ENCODE measurements at places on chromosomes 4 and X. TPM values are rescaled to one million over a fixed set of nuclear protein-coding genes. Genes with fewer than 3 reads are reported as not detected.

- H3K4me1 ChIP-seq, result peaks cover 32% of the 10 kb centered on the region
- no peaks in the 10 kb centered on the region for H3K36me3 ChIP-seq
- peak overlapping the region; percentile 51 for H3K4me3 ChIP-seq
- peak overlapping the region; percentile 45 for H3K27ac ChIP-seq
These were observed 61.4 kb upstream of the TRIM2 start for GRCh38 chr4:153142700-153143438.

DNA sequence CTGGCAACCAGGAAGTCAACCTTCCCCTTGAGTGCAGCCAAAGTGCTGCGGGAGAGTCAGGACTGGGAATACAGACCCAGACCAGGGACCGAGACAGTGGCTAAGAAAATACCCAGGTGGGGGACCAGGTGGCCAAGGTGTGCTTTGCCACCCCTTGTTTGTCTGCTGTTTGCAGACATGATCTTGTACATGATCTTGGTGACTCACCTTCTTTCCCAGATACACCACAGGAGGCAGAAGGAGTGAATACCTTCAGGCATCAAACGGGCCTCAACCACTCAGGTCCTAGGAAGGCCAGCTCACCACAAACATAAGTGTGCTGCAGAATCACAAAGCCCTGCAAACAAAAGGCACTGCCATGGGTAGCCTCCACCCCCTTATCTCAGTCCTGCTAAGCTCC is 62.0 kb downstream of the CNGA2 start:
- DNase-seq, result no peak
- H3K4me1 ChIP-seq, result peaks cover 5% of the 10 kb centered on the region
- H3K27ac ChIP-seq, result no peak overlapping the region
- no peaks in the 10 kb centered on the region for H3K36me3 ChIP-seq
- H3K4me3 ChIP-seq, result no peak overlapping the region
- H3K27me3 ChIP-seq, result no peaks in the 10 kb centered on the region

DNA sequence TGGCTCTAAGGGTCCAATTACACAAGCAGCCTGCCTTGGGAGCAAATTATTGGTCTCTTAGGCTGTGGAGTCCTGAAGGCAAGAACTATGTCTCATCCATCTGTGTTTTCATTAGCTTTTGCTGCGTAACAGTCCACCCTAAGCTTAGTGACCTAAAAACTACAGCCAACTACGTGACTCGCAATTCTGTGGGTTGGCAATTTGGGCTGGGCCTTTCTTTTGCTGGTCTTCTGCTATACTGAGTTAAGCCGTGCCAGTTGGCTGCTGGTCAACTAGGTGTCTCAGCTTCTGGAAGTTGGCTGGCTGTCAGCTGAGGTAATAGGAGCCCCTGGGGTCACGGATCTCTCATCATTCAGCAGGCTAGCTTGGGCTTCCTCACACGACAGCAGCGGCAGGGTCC is 205.6 kb upstream of the S100G start:
- no peaks in the 10 kb centered on the region for H3K36me3 ChIP-seq
- H3K4me3 ChIP-seq, result no peak overlapping the region
- H3K27ac ChIP-seq, result no peak overlapping the region
- H3K27me3 ChIP-seq, result no peaks in the 10 kb centered on the region

DNA sequence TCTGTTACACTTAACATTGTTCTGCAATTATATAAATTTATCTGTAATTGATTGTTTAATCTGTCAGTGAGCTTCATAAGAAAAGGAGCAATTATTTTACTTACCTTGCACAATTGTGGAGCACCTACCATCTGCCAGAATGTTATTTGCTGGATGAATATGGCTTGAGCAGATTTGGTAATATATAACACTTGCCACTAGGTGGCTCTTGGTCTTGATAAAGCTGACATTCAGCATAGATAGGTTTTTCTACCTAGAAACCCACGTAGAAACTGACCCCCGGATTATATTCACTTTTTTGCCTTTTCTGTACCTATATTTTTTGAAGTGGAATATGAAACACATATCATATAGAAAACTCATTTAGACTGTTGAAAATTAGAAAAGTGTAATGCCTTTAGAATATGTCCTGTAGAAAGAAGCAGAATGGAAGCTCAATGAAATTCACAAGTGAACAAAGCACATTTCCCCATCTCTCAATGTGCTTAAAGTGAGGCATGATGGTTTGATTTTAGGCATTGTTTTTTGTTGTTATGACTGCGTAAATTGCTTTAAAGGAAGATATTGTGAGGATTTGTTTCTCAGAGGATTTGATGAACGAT is 9.5 kb downstream of the RBPJ start:
- H3K27ac ChIP-seq, result no peak overlapping the region
- no peaks in the 10 kb centered on the region for H3K27me3 ChIP-seq
- H3K4me1 ChIP-seq, result peaks cover 44% of the 10 kb centered on the region
- DNase-seq, result peak; percentile 76
- H3K36me3 ChIP-seq, result no peaks in the 10 kb centered on the region

GRCh38 chr4:186557061-186557460 is 1.7 kb upstream of the MTNR1A start:
- H3K27me3 ChIP-seq, result peaks cover 50% of the 10 kb centered on the region
- DNase-seq, result peak; percentile 6
- peaks cover 9% of the 10 kb centered on the region for H3K4me1 ChIP-seq
- no peak overlapping the region for H3K4me3 ChIP-seq
- no peak overlapping the region for H3K27ac ChIP-seq

DNA sequence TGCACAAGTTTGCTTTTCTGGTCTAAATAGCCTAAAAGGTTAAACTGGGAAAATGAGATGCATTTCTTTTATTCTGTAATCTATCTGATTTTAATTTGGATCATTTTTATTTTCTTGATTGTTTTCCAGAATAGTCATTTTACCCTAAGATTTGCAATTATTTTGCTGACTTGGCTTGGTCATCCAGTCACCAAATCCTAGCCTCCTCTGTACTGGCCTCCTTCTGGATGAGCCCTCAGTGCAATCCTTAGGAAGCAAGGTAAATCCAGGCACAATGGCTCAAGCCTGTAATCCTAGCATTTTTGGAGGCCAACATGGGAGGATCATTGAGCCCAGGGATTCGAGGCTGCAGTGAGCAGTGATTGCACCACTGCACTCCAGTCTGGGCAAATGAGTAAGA is 9.2 kb downstream of the EREG start:
- H3K4me3 ChIP-seq, result no peak overlapping the region
- no peak for DNase-seq
- no peaks in the 10 kb centered on the region for H3K27me3 ChIP-seq
- H3K4me1 ChIP-seq, result peaks cover 30% of the 10 kb centered on the region
- H3K27ac ChIP-seq, result peak overlapping the region; percentile 83

GRCh38 chr4:10115797-10116568 is 616 bp downstream of the WDR1 start:
- peak overlapping the region; percentile 79 for H3K4me3 ChIP-seq
- peak overlapping the region; percentile 69 for H3K27ac ChIP-seq
- H3K27me3 ChIP-seq, result no peaks in the 10 kb centered on the region
- peaks cover 37% of the 10 kb centered on the region for H3K36me3 ChIP-seq
- peaks cover 43% of the 10 kb centered on the region for H3K4me1 ChIP-seq

GRCh38 chr4:19285146-19285545 is 966.6 kb upstream of the SLIT2 start:
- no peak for DNase-seq
- H3K36me3 ChIP-seq, result no peaks in the 10 kb centered on the region

DNA sequence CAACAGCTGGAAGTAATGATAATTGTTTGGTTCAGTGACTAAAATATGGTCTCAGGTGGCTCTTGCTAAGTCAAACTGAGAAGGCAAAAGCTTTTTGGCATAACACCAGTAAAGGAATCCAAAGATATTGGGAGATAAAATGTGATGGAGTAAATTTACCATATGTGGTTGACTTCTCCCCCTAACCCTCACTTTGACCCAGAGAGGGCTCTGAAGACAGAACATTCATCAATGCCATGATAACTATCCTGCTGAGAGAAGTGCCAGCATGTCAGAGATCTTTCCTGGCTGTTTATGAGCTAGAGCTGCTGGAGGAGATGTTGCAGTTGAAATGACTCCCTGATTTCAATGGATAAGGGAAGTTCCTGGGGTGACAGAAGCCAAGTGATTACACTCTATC is 213.4 kb downstream of the SPCS3 start:
- H3K27ac ChIP-seq, result no peak overlapping the region
- H3K4me1 ChIP-seq, result peaks cover 18% of the 10 kb centered on the region
- H3K4me3 ChIP-seq, result no peak overlapping the region
- no peaks in the 10 kb centered on the region for H3K36me3 ChIP-seq

DNA sequence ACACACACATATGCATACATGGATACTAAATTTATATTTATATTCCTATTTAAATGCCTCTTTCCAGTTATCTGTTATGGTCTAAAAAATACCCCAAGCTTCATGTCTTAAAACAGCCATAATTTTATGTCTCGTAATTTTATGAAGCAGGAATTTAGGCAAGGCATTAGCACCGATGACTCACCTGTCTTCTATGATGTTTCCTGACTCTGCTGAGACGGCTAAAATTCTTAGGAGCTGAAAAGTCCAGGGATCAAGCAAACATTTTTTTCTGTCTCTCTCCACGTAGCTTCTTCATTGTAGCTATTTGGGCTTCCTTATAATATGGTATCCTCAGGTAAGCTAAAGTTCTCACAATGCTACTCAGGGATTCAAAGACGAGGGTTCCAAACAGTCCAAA is 930.3 kb downstream of the STIM2 start:
- DNase-seq, result peak; percentile 10
- no peaks in the 10 kb centered on the region for H3K36me3 ChIP-seq
- H3K27me3 ChIP-seq, result no peaks in the 10 kb centered on the region
- H3K27ac ChIP-seq, result no peak overlapping the region
- no peak overlapping the region for H3K4me3 ChIP-seq

Gene PASD1
- not detected for total RNA-seq

GRCh38 chrX:79107891-79108718 is 36.4 kb upstream of the GPR174 start:
- no peak overlapping the region for H3K27ac ChIP-seq
- H3K36me3 ChIP-seq, result no peaks in the 10 kb centered on the region
- DNase-seq, result no peak
- no peaks in the 10 kb centered on the region for H3K27me3 ChIP-seq
- no peak overlapping the region for H3K4me3 ChIP-seq

DNA sequence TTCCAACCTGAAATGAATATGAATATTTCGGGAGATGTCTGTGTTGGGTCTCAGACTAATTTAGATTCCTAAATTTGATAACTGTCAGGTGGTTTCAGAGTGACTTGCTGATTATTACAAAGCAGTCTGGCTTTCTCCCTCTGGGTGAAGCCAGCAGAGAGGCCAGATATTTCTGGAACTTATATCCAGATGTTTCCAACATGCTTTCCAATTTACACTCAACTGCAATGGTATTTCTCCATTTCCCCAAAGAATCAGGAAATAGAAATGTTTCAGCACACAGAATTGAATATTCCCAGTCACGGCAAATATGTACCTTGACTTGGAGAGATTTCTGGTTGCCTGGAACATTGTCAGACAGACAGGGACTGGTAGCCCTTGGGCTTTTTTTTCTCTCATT is 48.5 kb upstream of the EGFL6 start:
- peak; percentile 55 for DNase-seq
- H3K4me1 ChIP-seq, result peaks cover 10% of the 10 kb centered on the region

Gene MAGEB3
- total RNA-seq, result not detected

GRCh38 chr4:101126059-101126458 is 221.3 kb downstream of the PPP3CA start:
- no peaks in the 10 kb centered on the region for H3K27me3 ChIP-seq
- H3K27ac ChIP-seq, result 0 out of 2 replicates have a peak overlapping the region, but pooled peaks have one; percentile 7
- DNase-seq, result peak; percentile 61
- no peaks in the 10 kb centered on the region for H3K36me3 ChIP-seq

Gene GPAT3
- 1.7 TPM for total RNA-seq

- H3K4me3 ChIP-seq, result no peak overlapping the region
- H3K27ac ChIP-seq, result no peak overlapping the region
- H3K27me3 ChIP-seq, result no peaks in the 10 kb centered on the region
- no peaks in the 10 kb centered on the region for H3K36me3 ChIP-seq
- no peak for DNase-seq
- H3K4me1 ChIP-seq, result no peaks in the 10 kb centered on the region
These were observed 22.6 kb upstream of the CLCN4 start for GRCh38 chrX:10133980-10134676.

DNA sequence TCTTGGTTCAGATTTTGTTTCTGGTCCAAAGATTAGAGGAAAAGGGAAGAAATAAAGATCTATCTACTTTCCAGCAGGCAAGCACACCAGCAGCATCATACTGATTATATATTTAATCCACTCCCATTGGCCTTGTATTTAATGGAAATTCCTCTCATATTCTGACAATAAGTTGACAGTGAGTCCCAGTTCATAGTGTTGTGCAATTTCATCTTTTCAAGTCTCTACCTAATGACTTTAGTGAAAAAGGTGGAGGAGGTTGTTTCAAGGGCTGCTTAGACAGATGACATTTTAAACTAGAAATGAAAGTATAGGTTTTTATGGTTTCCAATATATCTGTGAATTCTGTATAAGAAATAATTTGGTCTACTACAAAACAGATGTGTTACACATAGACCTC is 298.6 kb downstream of the PABPC4L start:
- H3K4me3 ChIP-seq, result no peak overlapping the region
- H3K27ac ChIP-seq, result no peak overlapping the region
- H3K36me3 ChIP-seq, result no peaks in the 10 kb centered on the region
- H3K27me3 ChIP-seq, result no peaks in the 10 kb centered on the region
- no peaks in the 10 kb centered on the region for H3K4me1 ChIP-seq

DNA sequence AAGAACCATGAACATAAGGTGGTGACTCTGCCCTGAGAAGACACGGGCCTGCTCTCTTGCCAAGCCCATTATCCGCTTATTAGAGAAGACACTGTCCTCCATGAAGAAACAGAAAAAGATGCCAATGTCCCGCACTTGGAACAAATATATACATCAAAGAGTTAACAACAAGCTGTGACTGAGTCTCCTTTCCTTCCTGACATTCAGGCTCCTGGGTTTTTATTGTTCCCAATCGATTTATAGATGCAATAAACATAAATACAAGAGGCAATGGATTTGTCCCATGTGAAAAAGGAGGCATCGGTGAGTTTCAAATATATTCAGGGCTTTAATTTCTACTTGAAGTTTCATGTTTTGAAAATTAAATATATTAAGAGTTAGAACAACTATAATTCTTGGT is 169.2 kb upstream of the CPEB2 start:
- H3K4me1 ChIP-seq, result no peaks in the 10 kb centered on the region
- no peak overlapping the region for H3K27ac ChIP-seq
- no peak overlapping the region for H3K4me3 ChIP-seq
- no peaks in the 10 kb centered on the region for H3K27me3 ChIP-seq

Gene PHOX2B
- not detected for total RNA-seq

Gene PDZD4
- total RNA-seq, result 1.5 TPM

GRCh38 chr4:74123065-74123728 is 24.2 kb upstream of the CXCL2 start:
- no peaks in the 10 kb centered on the region for H3K36me3 ChIP-seq
- peaks cover 20% of the 10 kb centered on the region for H3K4me1 ChIP-seq
- no peaks in the 10 kb centered on the region for H3K27me3 ChIP-seq
- DNase-seq, result peak; percentile 96

DNA sequence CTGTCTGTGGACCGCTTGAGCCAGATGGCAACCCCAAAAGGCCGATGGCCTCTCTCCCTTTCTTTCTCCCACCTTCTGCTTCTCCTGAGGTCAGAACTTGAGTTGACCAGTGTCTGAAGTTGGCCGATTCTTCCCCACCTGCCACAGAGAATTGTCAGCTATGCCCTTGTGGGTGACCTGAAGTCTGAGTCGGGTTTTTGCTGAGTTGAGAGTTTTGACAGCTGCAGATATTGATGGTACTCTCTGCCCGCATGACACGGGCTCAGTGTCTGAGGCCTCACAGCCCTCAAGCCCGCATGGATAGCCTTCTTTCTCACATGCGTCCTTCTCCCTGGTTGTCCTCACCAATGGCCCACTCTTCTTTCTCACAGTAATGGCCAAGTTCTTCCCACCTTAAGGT is 111.0 kb downstream of the EFNB1 start:
- DNase-seq, result no peak
- no peaks in the 10 kb centered on the region for H3K27me3 ChIP-seq
- H3K4me3 ChIP-seq, result no peak overlapping the region

Gene PCDH19
- 0.54 TPM for total RNA-seq

Gene CXCL11
- not detected for total RNA-seq

Measured in GM23248 (cell line).